ENCODE measurements at places on chromosomes 13 and 19. TPM values are rescaled to one million over a fixed set of nuclear protein-coding genes. Genes with fewer than 3 reads are reported as not detected.

EDNRB gene
- 4.9 TPM for polyA plus RNA-seq

C19orf81 gene
- not detected for polyA plus RNA-seq

SULT2A1 gene
- 0.29 TPM for polyA plus RNA-seq

TNFAIP8L1 gene
- polyA plus RNA-seq = 6.8 TPM

ZNF446 gene
- polyA plus RNA-seq = 1.9 TPM

COLGALT1 gene
- 72.6 TPM for polyA plus RNA-seq

C3 gene
- polyA plus RNA-seq = 430 TPM

TNFRSF19 gene
- polyA plus RNA-seq = 3.7 TPM

SERP2 gene
- 14.9 TPM for polyA plus RNA-seq

KLK2 gene
- polyA plus RNA-seq = not detected

PSMD8 gene
- 81.5 TPM for polyA plus RNA-seq

RASA3 gene
- 6.8 TPM for polyA plus RNA-seq

ARHGAP45 gene
- polyA plus RNA-seq = 1.0 TPM

GRIN3B gene
- polyA plus RNA-seq = not detected

VSTM2B gene
- not detected for polyA plus RNA-seq

CLEC11A gene
- polyA plus RNA-seq = 27.9 TPM

CD320 gene
- 1.9 TPM for polyA plus RNA-seq

B3GLCT gene
- 4.1 TPM for polyA plus RNA-seq

PLK5 gene
- polyA plus RNA-seq = not detected

UNC13A gene
- 0.38 TPM for polyA plus RNA-seq

NAT14 gene
- 23.5 TPM for polyA plus RNA-seq

GIPC1 gene
- polyA plus RNA-seq = 40.9 TPM

LILRB2 gene
- 2.6 TPM for polyA plus RNA-seq

LILRA1 gene
- polyA plus RNA-seq = 0.15 TPM

CD22 gene
- 79.4 TPM for polyA plus RNA-seq

ZNF358 gene
- 91.7 TPM for polyA plus RNA-seq

KLC3 gene
- 0.30 TPM for polyA plus RNA-seq

SLAIN1 gene
- 9.8 TPM for polyA plus RNA-seq

THSD8 gene
- polyA plus RNA-seq = 7.2 TPM

BEST2 gene
- not detected for polyA plus RNA-seq

ZNF132 gene
- 5.9 TPM for polyA plus RNA-seq

IL17D gene
- polyA plus RNA-seq = 3.7 TPM

CPB2 gene
- not detected for polyA plus RNA-seq

MISP gene
- polyA plus RNA-seq = 0.19 TPM

CLEC17A gene
- not detected for polyA plus RNA-seq

FGF21 gene
- polyA plus RNA-seq = not detected

FGF22 gene
- 4.2 TPM for polyA plus RNA-seq

KIR3DL1 gene
- polyA plus RNA-seq = not detected

ADAMTSL5 gene
- polyA plus RNA-seq = 0.19 TPM

DNAAF3 gene
- polyA plus RNA-seq = 0.72 TPM

PPP2R1A gene
- 238 TPM for polyA plus RNA-seq

Measured in ovary (tissue), 10 donors.